ENCODE measurements at places on chromosomes 5 and 9.

- DNase-seq: no peak
These were observed 129.0 kb upstream of the HMHB1 start for GRCh38 chr5:143682929-143683386.

GRCh38 chr9:38141746-38142591 lies 72.9 kb upstream of the SHB start:
- DNase-seq: no peak

DNA sequence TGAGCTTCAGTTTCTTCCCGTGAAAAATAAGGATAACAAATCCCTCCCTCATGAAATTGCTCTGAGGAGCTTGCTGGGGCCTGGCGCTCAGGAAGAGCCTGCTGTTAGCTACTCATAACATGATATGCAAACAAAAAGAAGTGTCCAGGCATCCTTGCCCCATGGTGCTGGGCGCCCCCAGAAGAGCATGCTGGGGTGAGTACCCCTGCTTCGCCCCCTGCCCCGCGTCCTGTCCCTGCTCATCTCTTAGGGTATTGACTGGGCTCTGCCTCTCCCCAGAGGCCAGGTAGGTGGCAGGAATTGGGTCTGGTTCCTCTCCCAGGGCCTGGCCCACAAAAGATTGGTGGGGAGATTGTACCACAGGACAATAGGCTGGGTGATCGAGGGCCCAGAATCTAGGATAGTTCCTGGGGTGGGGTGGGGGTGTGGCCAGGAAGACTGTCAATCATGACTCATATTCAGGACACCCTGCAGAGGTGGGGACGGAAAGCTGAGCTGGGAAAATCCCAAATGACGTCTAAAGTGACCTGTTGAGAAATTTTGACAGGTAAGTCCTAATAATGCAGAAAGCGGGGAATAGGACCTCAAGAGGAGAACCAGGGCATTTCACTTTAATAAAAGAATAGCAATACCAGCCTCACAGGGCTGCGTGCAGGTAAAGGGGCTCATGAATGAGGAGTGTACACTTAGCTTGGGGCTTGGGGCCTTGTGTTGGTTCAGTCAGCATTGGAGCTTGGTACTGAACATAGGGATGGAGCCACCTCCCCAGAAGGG lies 8.9 kb downstream of the PITX1 start:
- no peak for DNase-seq

- no peak for DNase-seq
These were observed 503.3 kb upstream of the GRIA1 start for GRCh38 chr5:152987131-152987530.

- DNase-seq: no peak
These were observed 101.3 kb downstream of the FBN2 start for GRCh38 chr5:128436749-128437188.

GRCh38 chr5:33237471-33237870 lies 203.3 kb upstream of the TARS1 start:
- no peak for DNase-seq

- DNase-seq: no peak
These were observed 101.1 kb downstream of the NFIB start for GRCh38 chr9:14212697-14213420.

GRCh38 chr9:129406278-129407225 lies 214.3 kb downstream of the C9orf50 start:
- no peak for DNase-seq

- DNase-seq: no peak
These were observed 58.9 kb downstream of the INSYN2B start for GRCh38 chr5:169921384-169921783.

- DNase-seq: no peak
These were observed 885.9 kb downstream of the EFNA5 start for GRCh38 chr5:106784846-106785245.

- no peak for DNase-seq
These were observed 141.4 kb downstream of the MTX3 start for GRCh38 chr5:79849486-79850315.

DNA sequence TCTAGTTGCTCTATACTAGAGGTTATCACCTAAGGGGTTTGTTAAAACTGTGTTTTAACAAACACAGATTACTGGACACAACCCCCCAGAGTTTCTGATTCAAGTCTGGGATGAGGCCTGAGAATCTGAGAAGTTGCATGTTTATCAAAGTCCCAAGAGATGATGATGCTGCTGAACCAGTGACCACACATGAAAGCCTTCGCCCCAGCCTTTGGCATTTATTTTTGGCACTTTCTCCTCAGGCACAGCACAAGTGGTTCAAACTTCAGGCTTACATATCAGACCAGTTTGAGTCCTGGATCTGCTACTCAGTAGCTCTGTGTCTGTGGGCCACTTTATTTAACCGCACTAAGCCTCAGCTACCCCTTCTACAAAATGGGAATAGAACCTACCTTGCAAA lies 407.2 kb upstream of the PIK3R1 start:
- no peak for DNase-seq

GRCh38 chr5:78519198-78519941 lies 129.2 kb downstream of the LHFPL2 start:
- no peak for DNase-seq

DNA sequence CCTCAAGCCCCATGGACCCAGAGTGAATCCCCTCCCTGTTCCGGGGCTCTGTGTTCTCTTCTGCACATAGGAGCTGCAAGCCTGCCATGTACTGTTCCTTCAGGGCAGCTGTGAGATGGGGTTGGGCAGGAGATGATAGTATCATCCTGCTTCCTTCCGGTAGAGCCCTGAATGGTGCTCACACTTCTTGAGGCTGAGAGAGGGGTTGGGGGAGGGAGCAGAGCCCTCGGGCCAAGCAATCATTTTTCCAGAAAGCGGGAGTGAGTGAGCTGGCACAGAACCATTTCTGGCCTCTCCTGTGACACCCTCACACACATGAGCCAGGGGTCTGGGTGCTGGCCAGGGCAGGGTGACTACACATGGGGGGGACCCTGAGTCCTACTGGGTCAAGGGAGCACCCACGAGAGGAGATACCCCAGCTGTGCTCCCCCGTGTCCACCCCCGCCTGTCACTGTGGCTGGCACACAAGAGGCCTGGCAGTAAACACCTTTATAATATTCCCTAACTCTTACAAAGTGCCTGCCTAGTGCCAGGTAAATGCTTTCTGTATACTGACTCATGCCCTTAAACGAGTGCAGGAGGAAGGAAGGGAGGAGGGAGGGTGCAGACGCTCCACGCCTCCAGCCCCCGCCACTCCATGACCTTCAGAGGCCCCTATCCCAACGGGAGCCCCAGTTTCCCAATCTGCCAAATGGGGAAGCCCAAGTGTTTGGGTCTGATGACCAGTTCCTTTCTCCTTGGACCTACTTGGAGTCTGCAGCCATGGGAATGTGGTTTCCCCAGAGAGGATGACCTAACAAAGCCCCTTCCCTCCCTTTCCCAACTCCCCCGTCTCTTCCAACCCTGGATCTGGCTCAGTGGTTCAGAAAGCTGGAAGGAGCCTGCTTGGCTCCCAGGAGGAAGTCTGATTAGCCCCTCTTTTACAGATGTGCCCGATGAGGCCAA lies 15.5 kb downstream of the AKNA start:
- DNase-seq: no peak

DNA sequence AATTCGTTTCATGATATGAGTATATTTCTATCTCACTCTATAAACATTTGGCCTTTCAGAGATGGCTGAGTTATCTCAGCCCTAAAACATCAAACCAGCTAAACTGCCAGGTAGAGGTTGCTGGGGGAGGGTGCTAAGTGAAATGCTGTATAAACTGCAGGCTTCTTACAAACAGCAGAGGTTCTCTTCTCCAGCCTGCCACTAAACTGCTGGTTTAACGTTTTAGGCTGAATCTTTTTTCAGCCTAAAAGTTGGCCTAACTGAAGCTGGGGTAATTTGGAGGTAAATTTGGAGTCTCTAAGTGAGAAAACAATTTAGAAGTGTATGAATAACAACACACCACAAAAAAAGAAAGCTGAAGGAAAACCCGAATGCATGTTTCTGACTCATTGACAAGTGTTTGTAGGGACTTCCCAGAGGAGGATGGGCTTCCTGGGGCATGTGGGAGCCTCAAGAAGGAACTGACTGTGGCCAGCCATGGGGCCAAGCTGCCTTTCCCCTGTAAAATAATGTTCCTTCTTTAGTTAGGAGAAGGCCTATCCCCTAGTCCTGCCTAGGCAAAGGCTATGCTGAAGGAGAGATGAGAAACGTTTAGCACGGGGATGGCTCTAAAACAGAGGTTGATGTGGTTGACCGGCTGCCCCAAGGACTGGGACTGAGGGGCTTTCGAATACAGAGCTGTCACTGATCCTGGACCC lies 44.3 kb downstream of the SLC28A3 start:
- no peak for DNase-seq

- peak; percentile 28 for DNase-seq
These were observed 118.6 kb downstream of the VAV2 start for GRCh38 chr9:133873461-133873891.

- peak; percentile 31 for DNase-seq
These were observed 162.2 kb downstream of the GLIS3 start for GRCh38 chr9:4137681-4138099.

- peak; percentile 45 for DNase-seq
These were observed 2.9 kb downstream of the SNX18 start for GRCh38 chr5:54520438-54520846.

DNA sequence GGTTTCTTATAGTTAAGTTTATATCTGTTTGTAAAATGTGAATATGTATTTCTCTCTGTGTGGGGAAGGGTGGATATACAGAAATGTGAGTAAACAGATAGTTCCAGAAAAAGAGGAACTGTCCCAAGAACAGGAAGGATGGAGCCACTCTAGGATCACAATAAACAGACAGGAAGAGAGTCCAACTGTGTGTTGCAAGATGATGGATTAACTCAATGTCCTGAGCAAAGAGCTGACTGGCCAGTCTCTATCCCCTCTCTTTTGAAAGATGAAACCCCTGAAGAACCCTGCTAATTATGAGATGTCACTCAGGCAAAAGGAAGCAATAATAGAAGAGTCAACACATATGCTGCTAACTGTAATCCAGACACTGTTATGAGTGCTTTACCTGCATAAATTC lies 202.7 kb downstream of the SEMA6A start:
- DNase-seq: peak; percentile 35

GRCh38 chr5:102306121-102306520 lies 10.0 kb upstream of the SLCO4C1 start:
- no peak for DNase-seq

DNA sequence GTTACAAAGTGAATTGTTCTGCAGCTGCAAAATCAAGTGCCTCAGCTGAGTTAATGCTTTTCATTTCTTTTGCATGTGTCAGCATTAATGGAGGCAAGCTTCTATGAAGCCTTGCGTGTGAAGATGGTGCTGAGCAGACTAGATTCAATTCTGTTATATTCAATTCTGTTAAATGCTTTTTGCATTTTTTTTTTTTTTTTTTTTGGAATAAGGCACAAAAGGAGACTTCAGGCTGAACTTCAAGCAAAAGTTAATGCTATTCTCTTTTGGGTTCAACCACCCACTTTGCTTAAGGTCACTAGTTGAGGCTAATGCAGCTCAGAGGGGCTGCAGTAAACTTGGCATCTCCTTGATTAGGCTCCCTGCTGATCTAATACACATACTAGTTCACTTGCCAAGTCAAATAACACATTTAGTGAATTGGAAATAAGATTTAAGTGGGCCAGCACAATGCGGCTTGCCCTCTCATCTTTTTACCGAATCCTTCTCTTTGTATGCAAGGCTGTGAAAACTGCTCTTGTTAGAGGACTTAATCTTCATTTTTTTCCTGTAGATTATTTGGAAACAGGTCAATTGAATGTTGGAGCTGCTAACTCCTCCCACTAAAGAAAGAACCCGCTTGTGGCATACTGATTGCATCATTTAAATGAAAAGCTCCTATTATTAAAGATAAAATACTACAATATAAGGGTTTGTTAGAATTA lies 1020.2 kb downstream of the NR2F1-AS1 start:
- no peak for DNase-seq

GRCh38 chr5:1672396-1672795 lies 127.2 kb downstream of the MRPL36 start:
- DNase-seq: no peak

DNA sequence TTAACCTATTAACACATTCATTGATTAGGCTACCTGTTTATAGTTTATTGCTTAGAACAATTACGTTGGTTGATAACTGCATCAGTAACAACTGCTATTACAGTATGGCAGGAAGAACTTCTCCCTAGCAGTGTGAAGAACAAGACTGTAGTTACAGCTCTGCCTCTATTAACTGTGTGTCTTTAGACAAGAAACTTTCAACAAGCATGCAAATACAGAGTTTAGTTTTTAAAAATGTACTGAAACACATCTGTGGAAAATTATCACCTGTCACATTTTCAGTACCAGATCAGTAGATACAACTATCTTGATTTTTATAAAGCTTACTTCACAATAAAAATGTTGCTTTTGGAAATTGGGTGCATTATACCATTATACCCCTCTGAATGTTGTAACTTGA lies 22.2 kb downstream of the ELL2 start:
- DNase-seq: no peak

DNA sequence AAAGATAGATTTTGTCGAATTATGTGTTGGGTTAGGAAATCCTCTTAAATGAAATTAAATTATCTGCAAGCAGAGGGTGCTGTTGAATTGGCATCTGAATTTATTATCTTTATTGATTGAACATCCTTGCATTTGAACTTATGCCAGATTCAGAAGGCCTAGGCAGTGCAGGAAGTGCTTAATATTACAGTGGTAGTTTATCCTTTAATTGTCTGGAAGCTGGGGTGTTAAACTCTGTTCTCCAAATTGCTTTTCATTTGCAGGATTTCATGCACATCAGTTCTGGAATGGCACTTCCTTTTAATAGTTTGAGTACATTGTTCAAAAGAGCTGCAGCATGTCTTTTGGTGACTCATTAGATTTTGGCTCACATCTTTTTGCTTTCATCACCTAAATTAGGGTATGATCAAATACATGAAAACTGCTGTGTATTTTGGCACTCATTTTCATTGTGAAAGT lies 186.3 kb downstream of the KDM4C start:
- DNase-seq: peak; percentile 61

DNA sequence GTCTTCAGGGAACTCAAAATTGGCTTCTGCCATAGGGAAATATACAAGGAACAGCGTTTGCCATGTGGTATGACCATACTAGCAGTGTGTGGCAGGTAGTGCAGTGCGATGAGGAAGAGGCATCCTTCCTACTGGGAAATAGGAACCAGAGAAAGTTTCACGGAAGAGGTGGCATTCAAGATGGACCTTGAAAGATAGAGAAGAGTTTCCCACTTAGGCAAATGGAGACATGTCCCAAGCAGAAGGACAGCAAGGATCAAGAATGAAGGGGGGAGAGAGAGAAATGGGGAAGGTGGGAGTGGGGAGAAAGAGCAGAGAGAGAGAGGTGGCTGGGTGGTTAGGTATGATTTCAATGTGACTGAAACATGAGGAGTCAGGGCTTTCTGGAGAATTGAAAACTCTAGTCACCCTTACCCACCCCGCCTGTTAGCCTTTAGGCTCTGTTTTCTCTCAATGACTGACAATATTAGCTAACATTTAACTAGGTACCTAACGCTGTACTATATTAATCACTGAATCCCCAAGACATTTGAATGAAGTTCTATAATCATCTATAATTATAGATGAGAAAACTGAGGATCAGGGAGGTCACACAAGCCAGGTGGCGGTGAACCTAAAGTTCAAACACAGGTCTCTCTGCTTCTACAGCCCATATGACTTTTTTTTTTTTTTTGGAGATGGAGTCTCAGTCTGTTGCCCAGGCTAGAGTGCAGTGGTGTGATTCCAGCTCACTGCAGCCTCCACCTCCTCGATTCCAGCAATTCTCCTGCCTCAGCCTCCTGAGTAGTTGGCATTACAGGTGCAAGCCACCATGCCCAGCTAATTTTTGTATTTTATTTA lies 171.3 kb downstream of the NR3C1 start:
- DNase-seq: no peak

Data from dermis microvascular lymphatic vessel endothelial cell (primary cell).